ENCODE measurements at places on chromosomes 6 and 20.

GRCh38 chr6:41712651-41713103, 22.7 kb downstream of the TFEB start:
- DNase-seq: peak; percentile 69

GRCh38 chr6:168985705-168986104, 267.9 kb downstream of the THBS2 start:
- no peak for DNase-seq

GRCh38 chr20:36055145-36055544, 86.8 kb downstream of the CNBD2 start:
- DNase-seq: no peak

DNA sequence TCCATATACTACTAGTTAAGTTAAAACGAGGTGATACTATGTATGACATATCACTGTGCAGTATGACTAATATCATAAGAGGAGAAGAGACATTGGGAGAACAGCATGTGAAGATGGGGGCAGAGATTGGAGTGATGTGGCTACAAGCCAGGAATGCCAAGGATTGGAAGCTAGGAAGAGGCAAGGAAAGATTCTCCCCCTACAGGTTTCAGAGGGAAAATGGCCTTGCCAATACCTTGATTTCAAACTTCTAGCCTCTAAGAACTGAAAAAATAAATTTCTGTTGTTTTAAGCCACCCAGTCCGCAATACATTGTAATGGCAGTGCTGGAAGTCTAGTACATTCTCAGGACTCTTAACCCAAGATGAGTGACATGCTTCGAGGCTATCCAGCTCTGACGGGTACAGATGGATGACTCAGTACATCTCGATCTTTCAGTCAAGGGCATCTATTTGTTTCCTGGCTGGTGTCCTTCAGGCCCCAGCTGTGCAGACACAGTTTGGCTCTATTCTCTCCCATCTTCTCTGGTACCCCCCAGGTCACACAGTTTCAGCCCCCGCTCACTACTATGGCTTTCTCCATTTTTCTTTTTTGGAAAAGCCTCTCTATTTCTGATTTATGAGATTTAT, 55.5 kb upstream of the THEMIS start:
- no peak for DNase-seq

- DNase-seq: no peak
Observed at GRCh38 chr20:35005463-35005961, 49.8 kb downstream of the MYH7B start.

GRCh38 chr20:50916257-50916656, 15.0 kb downstream of the ADNP start:
- DNase-seq: no peak

DNA sequence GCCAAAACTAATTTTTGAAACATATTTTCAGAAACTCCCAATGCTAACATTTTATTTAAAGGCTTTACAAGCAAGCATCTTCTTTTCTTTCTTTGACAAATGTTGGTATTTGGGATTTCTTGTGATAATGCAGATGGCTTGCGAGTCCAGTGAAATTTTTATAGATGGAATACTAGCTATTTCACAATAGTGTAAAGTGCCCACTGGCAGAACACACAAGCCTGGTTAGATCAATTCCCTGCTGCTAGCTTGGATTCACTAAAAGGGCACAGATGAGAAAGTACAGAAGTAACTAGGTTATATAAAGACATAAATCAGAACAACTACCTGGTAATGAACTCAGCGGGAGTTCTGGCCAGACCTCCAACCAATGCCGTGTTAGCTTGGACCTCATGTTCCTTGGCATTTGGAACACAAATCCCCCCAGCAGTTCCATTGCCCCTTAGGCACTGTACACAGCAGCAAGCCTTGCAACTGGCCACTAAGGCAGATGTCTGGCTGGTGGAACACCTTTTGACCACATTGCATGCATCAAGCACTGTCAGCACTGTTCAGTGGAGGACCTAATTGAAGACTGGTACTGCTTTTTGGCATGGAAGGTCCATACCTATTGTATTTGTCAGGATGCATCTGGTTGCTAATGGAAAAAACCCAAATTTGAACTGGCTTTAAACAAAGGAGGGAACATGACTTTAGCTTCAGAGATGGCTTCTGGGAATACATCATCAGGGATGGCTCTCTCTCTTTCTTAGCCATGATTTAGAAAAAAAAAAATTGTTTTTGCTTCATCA, 15.6 kb upstream of the ZFP64 start:
- DNase-seq: no peak

DNA sequence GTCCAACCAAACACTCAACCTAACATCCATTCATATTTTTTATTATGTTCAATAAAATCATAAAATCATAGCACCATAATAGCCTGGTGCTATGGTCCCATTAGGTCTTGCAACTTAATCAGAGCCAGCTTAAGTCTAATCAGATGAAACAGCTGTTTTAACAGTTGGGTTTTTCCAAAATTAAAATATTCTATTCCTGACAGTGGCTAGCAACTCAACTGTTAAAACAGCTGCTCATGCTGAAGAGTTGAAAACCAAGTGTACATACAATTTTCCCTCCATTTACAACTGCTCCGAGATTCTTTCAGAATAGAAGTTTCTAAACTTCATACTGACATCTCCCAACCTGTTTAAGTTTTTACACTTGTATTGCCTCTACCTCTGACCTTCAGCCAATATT, 89.5 kb downstream of the UBE3D start:
- no peak for DNase-seq

GRCh38 chr6:6707143-6707542, 118.6 kb downstream of the LY86 start:
- DNase-seq: no peak

DNA sequence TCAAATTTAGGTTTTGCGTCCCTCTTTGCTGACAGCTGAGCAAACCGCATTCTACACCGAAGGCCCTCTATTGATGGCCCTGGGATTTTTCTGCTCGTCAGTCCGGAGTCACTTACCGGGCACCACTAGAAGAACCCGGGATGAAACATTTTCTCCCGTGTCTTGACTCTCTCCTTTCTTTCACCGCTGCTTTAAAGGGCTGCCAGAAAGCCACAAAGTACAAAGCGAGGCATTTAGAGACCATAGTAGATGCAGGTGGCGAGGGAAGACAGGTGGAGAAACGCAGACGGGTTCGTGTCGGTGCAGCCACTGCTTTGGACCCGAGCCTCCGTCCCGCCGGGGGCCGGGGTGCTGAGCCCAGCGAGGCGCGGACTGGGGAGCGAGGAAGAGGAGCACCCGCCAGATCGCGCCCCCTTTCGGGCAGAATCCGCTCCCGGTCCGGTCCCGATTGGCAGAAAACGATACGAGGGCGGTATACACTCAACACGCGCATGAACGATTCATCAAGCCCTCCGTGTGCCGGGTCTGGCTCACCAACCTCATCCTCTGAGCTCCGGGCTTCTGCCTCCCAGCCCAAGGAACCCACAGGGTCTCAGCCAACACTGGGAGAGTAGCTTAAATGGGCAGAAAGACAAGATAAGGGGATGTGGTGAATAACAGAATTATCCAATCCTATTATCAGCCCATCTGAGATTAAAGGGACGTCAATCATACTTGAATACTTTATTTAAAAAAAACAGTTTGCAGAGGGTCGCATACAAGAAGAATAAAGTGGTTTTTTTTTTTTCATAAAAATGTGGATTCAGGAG, 84.9 kb downstream of the TRIM27 start:
- DNase-seq: peak; percentile 93

DNA sequence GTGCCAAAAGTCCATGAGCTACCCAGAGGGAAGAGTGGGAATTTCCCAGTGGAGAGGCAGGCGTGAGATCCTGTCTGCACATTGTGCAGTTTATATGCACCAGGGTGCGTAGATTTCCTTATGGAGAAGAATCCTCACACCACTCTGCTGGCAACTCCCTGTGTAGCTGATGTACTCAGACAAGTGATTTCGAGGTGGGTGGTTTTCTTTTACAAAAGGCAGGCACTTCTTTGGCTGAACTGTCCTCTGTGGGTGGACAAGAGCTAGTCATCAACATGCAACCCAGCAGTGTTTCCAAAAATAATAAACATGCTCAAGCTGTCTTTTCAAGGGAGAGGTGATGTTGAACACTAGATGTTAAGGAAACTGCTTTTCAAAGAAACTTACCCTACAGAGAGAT, 121.7 kb upstream of the NXT1 start:
- DNase-seq: no peak

DNA sequence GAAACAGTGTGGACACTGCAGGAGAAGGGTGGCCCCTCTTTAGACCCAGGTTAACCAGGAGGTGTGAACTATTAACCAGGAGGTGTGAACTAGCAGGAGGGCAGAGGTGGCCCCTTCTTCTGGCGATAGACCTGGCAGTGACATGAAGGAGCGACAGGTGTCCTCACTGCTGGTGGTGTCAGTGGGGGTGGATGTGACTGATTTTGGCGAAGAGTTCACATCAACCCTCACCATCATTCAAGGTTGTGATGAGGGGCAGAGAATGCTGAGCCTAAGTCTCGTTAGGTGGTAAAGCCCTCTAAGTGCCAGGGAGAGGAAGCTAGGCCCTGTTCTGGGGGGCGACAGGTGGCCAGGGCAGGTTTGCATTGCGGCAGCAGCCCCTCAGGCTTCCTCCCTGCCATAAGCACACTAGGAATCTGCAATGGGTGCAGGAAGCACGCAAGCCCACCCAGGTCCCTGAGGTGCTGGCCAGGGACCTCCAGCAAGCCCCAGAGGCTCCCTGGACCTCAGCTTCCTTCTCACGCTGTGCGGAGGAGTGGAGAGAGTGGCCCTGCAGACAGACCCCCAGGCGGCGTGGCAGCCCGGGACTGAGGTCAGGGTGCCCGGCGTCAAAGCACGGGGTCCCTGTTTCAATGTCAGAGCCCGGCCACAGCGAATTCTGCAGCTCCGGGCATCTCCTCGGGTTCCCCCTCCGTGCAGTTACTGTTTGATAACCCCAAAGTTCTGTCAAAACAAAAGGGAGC, 13.7 kb downstream of the NPEPL1 start:
- no peak for DNase-seq

- DNase-seq: no peak
Observed at GRCh38 chr20:15317546-15318232, 980.3 kb upstream of the FLRT3 start.

DNA sequence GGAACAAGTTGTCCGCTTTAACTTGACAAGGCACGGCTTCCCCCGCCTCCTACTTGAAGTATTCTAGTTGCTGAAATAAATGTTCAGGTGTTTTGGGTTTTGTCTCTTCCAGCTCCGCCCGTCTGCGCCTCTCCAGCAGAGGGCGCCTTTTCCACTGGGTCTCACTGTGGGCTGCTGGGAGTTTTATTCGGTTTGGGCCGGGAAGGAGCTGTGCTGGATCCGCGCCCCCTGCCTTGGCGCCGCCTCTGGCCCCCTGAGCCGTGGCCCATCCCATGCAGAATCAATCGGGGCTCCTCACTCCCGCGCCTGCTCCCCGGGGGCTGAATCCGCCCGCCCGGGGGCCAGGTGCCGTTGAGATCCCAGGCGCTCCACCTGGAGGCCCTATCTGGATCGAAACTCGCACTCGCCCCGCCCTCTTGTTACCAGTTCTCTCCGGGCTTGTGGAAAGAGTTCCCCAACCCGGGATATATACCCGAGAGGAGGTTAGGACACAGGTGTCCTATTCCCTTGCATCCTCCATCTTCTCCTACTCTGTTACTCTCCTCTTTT, 51.0 kb upstream of the TCF21 start:
- peak; percentile 42 for DNase-seq

DNA sequence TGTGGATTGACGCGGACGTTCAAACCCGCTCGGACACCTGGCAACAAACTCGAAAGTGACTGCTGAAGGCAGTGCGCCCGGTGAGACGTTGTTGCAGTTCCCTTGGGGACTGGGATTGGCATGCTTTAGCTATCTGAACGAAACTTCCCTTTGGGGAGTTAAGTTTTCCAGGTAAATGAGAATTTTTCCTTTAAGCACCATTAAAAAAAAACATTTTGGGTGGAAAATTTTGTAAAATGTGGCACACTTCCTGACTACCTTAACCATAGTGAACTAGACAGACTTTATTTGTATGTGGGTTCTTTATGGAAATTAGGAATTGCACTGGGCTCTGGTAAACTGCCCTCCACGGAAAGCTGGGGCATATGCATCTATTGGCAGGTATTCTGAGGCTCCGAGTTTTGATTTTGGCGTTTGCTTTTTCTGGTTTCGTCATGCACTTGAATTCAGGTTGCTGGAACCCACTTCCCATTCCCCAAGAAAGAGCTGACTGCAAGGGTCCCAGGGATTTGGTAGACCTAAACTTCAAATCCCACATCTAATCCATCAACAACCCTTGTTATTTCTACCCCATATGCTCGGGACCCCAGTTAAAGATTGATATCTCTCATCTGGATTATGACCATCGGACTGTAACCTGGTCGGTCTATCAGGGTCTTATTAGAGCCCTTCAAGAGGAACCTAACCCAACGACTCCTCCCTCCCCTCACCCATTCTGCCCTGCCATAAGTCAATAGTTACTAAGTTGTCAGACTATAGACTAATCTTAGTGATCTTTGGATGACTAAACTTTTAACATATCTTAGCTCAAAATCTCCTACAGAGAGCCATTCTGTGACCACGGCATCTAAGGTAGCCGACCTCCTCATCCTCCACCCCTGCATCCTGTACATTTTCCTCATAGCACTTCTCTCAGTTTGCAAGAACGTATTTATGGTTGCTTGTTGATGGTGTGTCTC, 800 bp upstream of the DYNLT1 start:
- DNase-seq: no peak

- DNase-seq: no peak
Observed at GRCh38 chr6:133705066-133705465, 183.8 kb upstream of the TCF21 start.

DNA sequence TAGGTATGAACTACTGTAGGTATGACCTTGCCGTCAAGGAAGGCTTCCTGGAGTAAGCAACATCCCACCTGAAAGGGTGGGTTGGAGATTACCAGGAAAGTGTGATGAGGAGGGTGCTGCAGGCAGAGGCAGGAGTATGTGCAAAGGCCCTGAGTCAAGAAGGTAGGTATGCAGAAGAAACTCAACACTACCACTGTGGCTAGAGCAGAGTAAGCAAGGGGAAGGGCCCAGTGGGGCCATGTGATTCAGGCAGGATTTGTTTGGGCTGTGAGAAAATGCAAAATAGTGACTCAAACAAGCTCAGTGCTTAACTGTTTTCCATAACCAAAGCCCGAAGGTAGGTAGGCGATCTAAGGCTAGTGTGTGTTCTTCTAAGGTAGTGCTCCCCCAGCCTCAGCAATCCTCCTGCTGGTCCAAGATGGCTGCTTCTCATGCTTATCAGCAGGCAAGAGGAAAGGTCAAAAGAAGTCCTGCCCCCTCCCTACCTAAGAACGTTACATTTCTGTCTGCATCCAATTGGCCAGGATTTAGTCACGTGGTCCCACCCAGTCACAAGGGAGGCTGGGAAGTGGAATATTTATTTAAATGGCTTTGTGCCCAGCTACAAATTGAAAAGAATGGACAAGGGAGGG, 36.2 kb upstream of the HMGA1 start:
- DNase-seq: no peak

- DNase-seq: no peak
Observed at GRCh38 chr6:170376386-170377043, 70.0 kb downstream of the FAM120B start.

DNA sequence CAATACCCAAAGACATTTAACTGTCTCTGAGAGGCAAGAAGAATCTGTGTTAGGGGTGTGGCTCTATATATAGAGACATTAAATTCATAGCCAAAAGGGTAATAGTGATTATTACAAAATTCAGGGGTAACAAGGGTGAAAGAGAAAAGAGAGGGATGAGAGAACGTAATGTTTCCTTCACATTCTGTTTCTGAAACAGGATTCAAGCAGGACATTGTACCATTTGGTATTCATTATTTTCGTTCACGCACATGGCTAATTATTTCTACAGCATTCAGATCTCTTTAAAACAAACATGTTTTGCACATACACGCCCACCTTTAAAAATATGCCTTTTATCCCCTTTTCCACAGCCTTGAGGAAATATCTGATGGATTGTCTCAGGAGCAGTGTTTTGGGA, 122.7 kb downstream of the GMPR start:
- DNase-seq: no peak

- DNase-seq: peak; percentile 12
Observed at GRCh38 chr6:103672169-103672568, 1187.5 kb downstream of the HACE1 start.

Data from NB4 (cell line).